ENCODE measurements at places on chromosomes 3 and 15.

DNA sequence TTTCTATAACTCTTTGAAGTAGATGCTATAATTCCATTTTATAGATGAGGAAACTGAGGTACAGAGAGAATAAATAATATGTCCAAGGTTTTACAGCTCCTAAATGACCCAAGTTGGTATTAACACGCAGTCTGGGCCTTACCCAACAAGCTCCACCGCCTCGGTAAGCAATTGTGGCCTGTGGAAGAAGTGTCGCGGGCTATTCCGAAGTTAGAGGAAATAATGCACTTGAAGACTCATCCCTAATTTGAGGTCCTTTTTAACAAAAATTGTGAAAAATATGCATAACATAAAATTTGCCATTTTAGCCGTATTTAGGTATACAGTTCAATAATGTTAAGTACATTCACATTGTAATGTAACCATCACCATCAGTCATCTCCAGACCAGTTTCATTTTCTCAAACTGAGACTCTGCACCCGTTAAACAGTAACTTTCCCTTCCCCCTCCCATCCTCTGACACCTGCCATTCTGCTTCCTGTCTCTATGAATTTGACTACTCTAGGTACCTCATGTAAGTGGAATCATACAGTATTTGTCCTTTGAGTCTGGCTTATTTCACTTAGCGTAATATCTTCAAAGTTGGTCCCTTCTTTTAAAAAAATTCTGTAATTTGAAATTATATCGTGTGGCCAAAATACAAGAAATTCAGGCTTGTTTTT, 18.2 kb downstream of the IDH3A start:
- DNase-seq: no peak

DNA sequence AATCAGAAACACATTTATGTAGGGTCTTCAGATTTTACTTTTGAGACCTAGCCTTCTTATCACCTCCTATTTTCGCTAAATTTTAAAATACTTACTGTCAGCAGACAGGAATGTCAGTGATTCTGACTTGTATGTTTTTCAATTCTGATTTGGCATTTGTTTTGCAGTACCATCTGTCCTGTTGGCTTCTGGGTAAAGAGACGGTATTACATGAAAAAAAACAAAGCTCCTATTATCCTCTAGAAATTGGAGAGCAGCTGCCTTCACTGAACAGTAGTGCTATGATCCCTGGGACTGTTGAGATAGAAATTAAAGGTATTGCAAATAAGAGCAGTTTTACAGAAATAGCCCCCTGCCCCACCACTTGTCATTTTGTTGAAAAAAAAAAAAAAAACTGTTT, 8.4 kb downstream of the ARMC8 start:
- no peak for DNase-seq

GRCh38 chr3:153631664-153632063, 469.6 kb downstream of the RAP2B start:
- DNase-seq: no peak

DNA sequence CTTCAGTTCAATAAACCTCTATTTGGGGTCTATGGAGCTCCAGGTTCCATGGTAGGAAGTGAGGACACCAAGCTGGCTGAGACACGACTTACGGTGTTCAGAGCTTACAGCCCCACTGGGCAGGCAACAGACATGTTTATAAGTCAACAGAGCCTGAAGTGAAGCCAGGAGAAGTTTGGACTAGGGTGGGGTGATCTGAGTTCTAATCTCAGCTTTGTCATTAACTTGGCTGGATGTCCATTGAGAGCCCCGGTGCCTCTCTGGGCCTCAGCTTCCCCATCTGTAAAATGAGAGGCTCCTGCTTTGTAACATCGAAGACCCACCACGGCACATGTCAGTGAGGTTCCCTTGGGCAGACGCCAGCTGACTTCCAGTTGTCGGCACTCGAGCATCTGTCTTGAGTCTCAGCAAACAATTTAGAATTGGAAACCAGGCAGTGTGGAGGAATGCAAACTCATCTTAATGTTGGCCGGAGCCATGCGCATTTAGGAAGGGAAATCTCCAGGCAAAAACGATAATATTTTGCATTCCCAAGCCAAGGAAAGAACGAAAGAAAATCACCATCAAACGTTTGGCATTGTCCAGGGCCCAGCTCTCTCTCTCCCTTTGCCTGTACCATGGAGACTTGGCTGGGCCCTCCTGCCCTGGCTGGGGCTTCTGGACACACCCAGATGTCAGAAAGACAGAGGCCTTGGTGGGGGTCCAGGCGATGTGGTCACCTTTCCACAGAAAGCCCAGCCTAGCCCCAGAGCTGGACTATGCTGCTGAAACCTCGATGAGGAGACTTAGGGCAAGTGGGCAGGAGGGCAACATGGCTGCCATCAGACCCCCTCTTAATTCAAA, 18.4 kb downstream of the ITGA11 start:
- no peak for DNase-seq

GRCh38 chr3:112425858-112426750, 73.2 kb downstream of the BTLA start:
- no peak for DNase-seq

GRCh38 chr3:13191016-13191415, 117.8 kb upstream of the IQSEC1 start:
- DNase-seq: no peak

- no peak for DNase-seq
Observed at GRCh38 chr3:53184701-53185100, 23.7 kb downstream of the PRKCD start.

- no peak for DNase-seq
Observed at GRCh38 chr3:127150513-127151250, 42.2 kb upstream of the PRR23E start.

- DNase-seq: no peak
Observed at GRCh38 chr15:52159645-52160044, 31.5 kb downstream of the GNB5 start.

DNA sequence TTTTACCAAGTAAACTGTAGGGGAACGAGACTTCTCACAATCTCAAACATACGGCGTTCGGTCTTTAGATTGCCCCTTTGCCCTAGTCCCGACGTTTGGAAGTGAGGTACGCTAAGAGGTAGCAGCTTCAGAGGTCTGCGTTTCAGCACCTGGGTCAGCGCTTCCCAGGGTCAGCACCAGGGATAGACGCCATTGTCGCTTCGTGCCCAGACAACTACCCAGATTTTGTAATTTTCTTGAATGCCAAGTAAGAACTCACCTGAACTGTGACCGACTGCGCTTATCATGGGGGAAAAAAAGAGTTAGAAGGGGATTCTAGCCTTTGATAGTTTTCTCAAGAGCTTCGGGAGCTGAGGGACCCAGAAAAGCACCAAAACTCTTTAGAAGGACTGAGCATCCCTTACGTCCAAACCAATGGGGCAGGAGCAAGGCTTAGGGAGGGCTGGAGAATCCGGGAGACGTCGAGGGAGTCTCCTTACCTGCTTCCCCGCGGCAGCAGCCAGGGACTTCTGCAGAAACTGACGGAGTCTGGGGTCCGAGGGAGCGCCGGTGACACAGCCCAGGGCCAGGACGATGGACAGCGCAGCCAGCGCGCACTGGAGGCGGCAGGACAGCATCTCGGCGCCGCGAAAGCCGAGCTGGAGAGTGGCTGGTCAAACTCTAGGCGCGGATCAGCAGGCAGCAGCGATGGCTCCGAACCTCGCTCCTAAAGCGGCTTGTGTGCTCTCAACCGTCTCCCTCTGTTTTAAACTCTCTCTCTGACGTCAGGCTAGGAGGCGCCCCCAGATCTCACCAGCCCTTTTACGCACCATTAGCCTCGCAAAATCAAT, at the start of gene SST:
SST (minus strand) TSS at position 720 of the 830 bp plus-strand sequence; CDS start at position 617, 103 bp downstream.
- no peak for DNase-seq

- no peak for DNase-seq
Observed at GRCh38 chr15:52031556-52031955, 12.5 kb downstream of the MAPK6 start.

DNA sequence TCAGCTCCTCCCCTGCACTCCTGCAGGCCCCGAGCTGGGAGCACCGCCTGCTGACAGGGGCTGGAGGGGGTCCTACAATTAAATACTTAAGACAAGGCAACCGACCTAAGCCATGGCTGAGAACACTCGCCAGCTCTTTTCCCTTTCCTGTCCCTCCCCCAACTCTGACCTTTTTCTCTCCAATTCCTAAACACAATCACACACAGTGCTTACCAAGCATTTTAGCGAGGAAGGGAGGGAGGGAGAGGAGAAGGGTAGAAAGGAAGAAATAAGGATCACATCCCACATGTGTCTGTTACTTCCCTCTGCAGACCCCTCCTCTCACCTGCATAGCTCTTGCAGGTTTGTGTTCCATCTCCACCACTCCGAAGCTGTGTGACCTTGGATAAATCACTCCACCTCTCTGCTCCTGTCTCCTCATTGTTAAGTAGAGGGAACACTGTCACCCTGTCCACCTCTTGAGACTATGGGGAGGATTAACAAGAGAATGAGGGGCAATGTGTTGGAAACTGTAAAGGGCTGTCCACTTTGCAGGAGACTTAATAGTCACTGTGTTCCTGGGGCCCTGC, 63.6 kb downstream of the CYP11A1 start:
- DNase-seq: no peak

DNA sequence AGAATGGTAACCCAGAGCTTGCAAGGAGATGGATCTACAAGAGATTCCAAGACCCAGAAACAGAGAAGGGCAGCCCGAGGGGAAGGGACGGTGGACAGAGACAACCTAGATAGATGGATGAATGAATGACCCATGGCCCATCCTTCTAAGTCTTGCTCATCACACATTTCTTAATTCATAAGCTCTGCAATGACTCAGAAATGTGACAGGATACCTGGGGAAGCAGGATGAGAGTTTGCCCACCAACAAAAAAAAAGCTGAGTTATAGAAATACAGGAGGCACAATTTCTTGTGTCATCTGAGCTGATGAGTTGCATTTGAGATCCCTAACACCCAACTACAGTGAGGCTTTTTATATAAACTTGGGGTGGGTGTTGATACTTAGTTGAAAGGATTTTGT, 76.6 kb downstream of the CNTN3 start:
- DNase-seq: no peak

DNA sequence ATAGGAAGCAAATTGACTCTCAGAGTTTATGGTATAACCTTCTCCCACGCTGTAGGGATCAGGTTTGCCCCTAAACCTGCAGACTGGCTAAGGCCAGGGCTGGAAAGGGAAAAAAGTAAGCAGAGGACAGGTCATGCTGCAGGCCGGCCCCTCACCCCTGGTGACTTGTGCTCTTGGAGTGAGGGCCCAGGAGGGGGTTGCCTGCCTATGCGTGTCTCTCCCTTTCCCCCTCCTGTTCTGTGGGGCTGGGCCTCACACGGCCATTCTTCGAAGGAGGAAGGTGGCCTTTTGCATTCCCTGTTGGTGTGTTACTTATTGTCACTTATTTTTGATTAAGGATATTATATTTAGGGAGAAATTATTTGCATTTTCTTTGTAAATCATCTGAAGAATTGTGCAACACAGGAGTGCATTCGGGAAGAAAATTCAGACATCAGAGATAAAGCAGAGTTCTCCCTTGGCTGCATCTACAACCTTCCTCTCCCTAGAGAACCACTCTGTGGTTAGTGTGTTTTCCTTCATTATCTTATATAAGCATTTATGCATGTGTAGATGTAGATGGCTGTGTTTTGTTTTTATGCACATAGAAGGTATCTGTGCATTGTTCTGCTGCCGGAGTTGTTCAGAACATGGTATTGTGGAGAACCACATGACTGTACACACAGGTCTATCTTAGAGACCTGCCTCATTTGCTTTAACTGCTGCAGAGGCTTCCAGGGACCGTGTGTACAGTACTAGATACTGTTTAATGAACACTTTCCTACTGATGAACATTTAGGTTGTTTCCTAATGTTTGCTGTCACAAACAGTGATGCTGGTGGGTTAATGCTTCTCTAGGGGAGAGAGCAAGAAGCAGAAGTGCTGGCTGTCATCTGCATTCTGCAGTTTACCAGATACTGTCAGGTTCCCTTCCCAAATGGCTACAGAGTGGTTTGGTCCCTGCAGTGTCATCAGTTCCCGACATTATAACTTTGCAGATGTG, 133.5 kb downstream of the APBA2 start:
- DNase-seq: no peak

DNA sequence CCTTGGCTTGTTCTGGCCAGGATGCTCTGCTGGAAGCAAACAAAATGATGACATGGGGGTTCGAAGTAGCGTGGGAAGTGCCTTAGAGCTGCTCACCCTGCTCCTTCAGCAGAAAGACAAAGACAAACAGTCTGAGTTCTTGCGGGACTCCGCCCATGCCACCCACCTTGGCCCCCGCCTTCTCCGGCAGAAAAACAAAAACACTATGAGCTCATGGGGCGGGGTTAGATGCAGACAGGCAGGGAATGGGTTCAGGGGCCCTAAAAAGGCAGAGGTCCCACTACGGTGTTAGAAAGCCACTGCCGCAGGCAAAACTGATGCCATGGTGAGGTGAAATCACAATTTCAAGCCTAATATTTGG, 9.7 kb upstream of the NCKIPSD start:
- DNase-seq: no peak

DNA sequence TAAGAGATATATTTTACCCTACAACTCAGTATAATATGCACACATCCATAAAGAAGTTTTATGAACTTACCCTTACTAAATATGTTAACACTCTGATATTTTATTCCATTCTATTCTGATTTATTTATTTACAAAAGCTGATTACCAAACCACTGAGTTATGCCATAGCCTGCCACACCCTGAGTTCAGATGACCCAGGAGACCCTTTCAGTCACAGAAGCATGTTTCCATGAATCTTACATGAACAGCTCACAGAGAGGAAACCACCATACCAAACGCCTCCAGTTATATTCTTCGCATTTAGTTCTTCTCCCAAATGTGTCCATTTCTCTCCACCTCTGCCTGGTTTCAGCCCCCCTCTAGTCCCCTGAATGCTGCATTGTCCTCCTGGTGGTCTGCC, 103.5 kb downstream of the SEMA5B start:
- no peak for DNase-seq

- no peak for DNase-seq
Observed at GRCh38 chr3:97967966-97968365, 4.3 kb downstream of the RIOX2 start.

DNA sequence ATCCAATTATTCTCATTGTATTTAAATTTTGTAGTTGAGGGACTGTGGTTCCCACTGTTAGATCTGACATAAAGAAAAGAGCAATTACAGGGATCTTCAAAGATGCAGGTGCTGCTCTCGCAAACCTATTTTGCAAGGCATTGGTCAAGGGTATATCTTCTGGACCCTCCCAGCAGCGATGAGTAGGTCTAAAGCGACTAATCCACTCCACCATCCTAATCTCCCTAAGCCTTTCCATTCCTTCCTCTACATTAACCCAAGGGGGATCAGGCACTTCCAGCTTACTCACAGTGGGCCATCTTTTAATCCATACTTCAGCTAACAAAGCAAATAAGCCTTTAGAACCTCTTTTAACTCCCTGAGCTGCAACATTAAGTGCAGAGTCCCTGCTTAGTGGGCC, 37.0 kb upstream of the CPOX start:
- DNase-seq: no peak

- no peak for DNase-seq
Observed at GRCh38 chr3:133211449-133211848, 173.3 kb downstream of the TMEM108 start.

DNA sequence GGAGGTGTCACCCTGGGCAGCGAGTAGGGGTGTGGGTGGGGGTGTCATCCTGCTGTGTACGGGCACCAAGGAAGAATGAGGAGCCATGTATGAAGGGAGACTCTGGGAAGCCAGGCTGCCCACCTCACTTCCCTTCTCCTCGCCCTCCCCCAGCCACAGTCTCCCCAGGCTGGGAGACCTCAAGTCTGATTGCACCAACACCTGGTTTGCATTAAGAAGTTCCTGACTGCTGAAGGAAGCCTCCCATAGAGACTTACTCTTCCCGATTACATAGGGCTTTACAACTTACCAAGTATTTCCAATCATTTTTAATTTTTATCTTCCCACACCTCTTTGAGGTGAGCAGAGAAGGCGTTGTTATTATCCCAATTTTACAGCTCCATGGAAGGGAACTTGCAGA, 29.5 kb upstream of the SMAD3 start:
- DNase-seq: no peak

Measured in CD4-positive, alpha-beta T cell (primary cell).